Cerebellar nuclear complex (tissue), 1 donor: ENCODE measurements at places on chromosomes 4 and X.

GRCh38 chr4:176760471-176760870 lies 32.3 kb downstream of the VEGFC start:
- DNase-seq = no peak

GRCh38 chrX:140503238-140503601 lies 1.6 kb downstream of the SOX3 start:
- DNase-seq = no peak

GRCh38 chrX:68686097-68686977 lies 38.9 kb downstream of the STARD8 start:
- no peak for DNase-seq

DNA sequence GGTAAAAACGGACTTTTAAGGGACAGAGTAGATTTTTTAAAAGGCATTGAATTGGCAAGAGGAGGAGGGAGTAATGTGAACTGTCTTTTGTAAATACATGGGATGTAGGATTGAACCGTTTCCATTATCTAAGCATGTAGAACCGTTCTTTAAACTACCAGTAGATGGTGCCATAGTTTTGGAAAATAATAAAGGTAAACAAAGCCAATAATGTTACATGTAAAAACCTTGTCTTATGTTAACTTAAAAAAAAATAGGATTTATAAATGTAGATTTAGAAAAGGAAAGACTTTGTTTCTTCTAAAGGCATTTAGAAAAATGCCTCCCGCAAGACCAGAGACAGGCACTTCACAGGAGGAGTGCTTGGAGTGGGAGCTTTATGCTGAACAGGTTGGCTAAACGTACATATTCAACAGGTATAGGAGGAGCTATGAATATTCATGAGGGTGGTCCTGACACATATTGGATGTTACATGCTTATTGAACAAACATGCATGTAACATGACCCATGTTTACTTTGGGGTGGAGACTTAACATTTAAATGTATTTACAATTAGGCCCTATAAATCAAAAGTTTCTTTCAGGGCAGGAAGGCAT lies 45.5 kb upstream of the FAM241A start:
- DNase-seq = no peak

GRCh38 chrX:148804579-148805355 lies 304.4 kb downstream of the AFF2 start:
- no peak for DNase-seq

DNA sequence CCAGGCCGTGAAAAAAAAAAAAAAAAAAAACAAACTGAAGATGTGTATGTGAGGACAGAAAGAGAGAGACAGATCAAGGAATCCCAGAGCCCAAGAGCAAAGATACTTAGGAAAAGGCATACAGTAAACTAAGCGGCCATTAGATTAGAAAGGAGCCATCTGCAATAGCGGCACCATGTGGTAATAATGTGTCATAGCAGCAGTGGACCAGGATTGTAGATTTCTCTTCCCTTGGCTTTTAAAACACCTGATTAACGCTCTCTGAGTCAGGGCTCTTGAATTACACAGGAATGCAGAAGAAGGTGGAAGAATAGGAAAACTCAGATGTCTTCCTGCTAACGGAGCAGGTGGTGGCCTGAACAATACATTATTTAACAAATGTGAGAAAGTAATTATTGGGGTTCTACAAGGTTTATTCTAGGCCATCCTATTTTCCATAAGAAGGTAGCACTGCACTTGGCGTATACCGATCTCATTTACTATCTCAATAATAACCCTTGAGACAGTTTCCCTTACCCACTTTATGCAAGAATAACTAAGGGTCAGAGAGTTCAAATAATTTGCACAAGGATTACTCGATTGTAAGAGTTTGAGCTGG lies 182.7 kb downstream of the KCNIP4 start:
- no peak for DNase-seq

- DNase-seq = no peak
Measured at GRCh38 chrX:11337292-11338009, 44.2 kb downstream of the AMELX start.

GRCh38 chrX:9180623-9181022 lies 146.7 kb upstream of the FAM9B start:
- DNase-seq = no peak

GRCh38 chrX:53319614-53320542 lies 38.5 kb upstream of the IQSEC2 start:
- no peak for DNase-seq

DNA sequence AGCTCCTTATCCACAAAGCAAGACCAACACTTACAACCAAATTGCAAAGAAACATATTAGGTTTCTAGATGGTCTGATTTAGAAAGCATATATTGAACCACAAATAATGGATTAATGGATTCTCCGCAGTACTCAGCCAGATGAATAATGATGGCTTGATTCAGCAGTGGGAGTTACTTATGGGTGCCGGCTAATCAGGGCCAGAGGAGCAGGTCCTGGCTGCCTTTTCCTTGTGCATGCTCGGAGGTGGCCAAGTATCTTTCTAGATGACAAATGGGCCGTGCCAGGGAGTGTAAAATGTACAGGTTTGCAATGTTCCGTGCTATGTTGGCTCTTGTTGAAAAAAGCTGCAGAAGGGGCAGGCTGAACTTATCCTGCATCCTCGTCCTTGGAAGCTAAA lies 70.2 kb downstream of the VCX3A start:
- DNase-seq = no peak

- no peak for DNase-seq
Measured at GRCh38 chr4:113471146-113471860, 290.2 kb downstream of the CAMK2D start.
